ENCODE measurements at places on chromosomes 4 and X. TPM values are rescaled to one million over a fixed set of nuclear protein-coding genes. Genes with fewer than 3 reads are reported as not detected.

PTCHD1 gene
- under 0.01 TPM for total RNA-seq

SSX7 gene
- not detected for total RNA-seq

DNA sequence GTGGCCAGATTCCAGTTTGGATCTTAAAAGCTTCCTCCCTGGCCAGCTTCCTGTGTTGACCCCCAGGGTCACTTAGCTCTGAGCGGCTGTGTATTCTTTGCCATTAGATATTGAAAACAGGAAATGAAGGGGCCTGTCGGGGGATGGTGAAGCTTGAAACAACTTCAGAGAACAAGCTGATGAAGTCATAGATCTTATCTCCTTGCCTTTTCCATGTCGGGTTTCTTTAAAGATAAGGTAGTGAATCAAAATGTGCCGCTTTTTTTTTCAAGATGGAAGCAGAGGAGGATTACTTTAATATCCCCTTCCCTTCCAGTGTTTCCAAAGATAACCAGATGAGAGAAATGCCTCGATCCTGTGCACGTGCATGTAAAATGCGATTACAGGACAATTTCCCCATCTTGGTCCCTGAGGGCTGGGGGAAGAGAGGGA lies 508.5 kb downstream of the MID1IP1 start:
- peak; percentile 95 for DNase-seq

TSPAN7 gene
- total RNA-seq: 0.12 TPM

GRCh38 chr4:14000091-14000814 lies 372.7 kb upstream of the BOD1L1 start:
- DNase-seq: no peak

MAOB gene
- not detected for total RNA-seq

Measured in RPMI7951 (cell line).